ENCODE measurements at places on chromosomes 13 and 19.

GRCh38 chr13:73684286-73684685 is 449.9 kb downstream of the KLF12 start:
- DNase-seq = no peak

DNA sequence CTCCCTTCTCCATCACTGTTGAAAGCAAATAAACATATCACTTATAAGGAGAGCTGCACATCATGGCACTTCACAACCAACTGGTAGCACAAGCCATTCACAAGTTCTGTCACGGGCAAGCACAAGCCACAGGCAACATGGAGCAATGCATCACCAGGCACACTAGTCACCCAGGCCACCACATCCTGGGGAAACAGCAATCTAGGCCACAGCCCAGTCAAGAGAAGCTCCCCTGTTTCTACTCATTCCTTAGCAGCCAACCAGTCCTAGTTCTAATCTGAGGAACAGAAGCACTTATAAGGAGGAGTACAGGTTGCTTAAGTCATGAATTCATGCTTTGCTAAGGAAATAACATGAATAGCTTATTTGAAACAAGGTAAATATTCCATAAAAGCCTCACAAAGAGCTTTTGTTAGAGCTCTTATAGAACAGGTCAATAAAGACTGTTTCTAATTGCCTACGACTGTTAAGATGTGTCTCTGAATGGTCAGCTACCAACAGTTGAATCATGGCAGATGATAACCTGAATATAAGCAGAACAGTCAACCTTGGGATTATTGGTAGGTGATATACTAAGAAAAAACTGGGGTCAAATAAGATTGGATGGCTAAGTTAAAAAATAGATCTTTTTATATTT is 169.0 kb downstream of the TBC1D4 start:
- DNase-seq = no peak

GRCh38 chr19:19021115-19021514 is 12.2 kb downstream of the SUGP2 start:
- DNase-seq = peak; percentile 47

DNA sequence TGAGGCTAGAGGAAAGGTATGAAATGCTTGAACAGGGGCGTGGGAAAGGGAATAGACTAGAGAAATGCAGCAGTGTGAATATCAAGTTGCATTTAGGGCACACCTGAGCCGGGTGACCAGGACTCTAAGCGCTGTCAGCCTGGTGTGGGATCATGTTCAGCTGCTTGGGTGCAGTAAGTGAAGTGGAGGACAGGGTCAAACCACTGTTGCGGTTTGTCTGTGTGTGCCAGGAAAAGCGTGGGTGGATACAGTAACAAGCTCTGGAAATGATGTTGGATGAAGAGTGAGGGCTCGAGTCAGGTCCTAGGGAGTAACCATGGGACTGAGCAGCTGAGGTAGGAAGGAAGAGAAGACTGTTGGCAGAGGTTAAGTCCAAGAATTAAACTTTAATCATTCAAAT is 15.8 kb downstream of the DGKH start:
- DNase-seq = peak; percentile 96

GRCh38 chr13:80858131-80858530 is 517.2 kb upstream of the SPRY2 start:
- DNase-seq = no peak

- peak; percentile 92 for DNase-seq
Measured at GRCh38 chr19:13154241-13154778, 4.1 kb downstream of the IER2 start.

DNA sequence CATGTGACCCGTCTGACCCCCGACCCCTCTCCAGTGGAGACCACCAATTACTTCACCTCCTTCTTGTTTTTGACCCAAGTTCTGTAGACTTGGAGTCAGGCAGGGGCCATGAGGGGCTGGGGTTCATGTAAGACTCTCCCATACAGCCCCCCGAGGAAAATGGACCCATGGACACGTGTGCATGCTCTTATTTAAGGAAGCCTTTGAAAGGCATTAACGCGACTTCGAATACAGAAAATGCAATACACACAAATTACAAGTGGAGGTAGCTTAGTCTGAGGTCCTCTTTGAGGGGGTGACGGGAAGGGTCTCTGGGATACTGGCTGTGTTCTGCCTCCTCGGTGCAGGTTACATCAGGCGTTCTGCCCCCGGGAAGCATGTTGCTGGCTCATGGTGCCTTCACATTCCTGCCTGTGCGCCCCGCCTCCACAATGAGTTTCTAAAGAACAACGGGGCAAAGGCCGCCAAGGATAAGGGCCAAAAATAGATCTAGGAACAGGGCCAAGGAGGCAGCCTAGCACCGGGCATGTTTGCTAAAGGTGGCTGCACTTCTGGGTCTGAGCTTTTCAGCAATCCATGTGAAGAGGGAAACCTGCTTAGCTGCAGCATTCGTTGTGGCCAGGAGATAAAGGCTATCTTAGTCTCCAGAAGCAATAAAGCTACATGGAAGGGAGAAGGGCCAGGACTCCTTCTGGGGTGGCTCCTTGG is 54.5 kb downstream of the RAB20 start:
- DNase-seq = no peak
